Jurkat, Clone E6-1 (cell line): ENCODE measurements at places on chromosomes 12 and 14.
A peak's percentile ranks its signal among the peaks of the same experiment; 100 is the strongest.

GRCh38 chr14:61091657-61092273 is 110.7 kb downstream of the SLC38A6 start:
- DNase-seq: no peak

- DNase-seq: no peak
These were observed 22.8 kb downstream of the COX8C start for GRCh38 chr14:93369713-93370266.

- no peak for DNase-seq
These were observed 6.7 kb upstream of the SLC15A4 start for GRCh38 chr12:128830505-128830893.

- DNase-seq: no peak
These were observed 21.2 kb downstream of the ITGA7 start for GRCh38 chr12:55686366-55687010.

DNA sequence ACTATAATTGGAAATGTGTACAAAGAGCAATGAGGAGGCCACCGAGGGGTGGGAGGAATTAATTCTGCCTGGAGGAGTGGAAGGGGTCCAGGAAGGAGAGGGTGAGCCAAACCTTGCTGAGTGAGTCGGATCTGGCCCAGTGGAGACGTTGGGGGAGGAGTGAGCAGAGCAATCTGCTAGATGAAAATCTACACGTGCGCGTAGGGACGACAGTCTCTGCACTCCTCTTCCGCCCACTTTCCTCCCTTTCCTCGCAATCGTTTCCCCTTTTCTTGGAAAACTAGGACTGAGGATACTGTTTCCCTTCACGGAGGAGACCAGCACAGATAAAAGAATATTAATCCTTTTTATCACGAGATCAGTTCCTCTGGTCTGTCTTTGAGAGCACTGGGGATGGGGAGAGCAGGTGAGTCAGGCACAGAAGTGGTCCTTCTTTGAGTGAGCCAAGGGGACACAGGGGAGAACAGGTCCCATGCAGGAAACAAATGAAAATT is 2.9 kb upstream of the NAB2 start:
- no peak for DNase-seq

- DNase-seq: no peak
These were observed 7.9 kb downstream of the MARK3 start for GRCh38 chr14:103393070-103393469.

DNA sequence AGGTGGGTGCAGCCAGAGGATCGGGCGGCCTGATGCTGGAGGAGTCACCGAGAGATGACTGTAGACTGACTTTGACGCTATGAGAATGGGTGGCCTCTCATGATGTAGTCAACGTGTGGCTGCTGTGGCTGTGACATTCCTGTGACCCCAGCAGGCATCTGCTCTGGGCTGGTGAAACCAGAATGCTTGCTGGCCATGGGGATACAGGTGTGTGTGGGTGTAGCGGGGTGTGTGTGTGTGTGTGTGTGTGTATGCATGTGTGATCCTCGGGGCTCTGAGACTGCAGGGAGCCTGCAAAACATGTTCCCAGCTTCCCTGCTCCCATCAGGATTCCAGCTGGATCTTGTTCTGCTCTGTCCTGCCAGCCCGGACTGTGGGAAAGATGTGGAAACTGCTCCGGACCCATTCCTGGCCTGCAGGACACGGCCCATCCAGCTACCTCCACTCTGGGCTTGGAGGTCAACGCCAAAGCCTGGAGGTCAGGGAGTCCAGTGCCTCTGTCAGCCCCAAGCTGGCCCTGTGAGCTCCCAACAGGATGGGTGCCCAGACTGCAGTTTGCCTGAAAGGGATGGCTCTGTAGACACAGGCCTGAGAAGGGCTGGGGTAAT is 18.8 kb upstream of the HHIPL1 start:
- no peak for DNase-seq

GRCh38 chr12:111184161-111184560 is 184.7 kb downstream of the PHETA1 start:
- DNase-seq: no peak

DNA sequence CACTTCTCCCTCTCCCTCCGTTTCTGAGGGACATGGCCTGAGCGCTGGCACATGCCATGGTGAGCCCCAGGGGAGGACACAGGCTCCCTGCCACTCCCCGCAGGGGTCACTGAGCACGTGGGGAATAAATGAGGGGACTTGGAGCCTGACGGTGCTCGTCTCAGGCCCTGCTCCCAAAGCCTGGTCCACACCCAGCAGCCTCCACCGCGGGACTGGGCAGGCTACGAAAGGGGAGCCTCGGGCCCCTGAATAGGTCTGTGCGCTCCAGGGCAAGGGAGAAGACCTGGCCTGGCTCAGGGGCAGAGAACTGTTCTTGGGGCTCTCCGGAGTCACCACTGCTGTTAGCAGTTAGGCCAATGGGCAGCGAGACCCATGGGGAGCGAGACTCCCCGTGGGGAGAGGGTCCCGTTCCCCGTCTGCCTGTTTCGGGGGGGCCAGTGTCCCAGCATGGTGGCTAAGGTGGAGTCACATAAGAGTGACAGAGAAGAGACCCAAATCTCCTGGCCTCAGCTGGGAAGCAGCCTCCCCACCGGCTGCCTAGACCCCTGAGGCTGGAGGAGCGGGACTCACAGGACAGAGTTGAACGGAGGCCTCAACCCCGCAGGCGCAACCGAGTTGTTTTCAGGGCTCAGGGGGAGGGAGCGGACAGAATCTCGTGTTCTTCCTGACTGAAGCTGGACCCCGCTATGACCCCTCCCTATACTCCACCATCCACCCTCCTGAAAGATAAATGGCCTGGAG is 329.8 kb upstream of the SFSWAP start:
- DNase-seq: no peak

GRCh38 chr14:104844306-104845032 is 20.6 kb upstream of the CEP170B start:
- DNase-seq: no peak

DNA sequence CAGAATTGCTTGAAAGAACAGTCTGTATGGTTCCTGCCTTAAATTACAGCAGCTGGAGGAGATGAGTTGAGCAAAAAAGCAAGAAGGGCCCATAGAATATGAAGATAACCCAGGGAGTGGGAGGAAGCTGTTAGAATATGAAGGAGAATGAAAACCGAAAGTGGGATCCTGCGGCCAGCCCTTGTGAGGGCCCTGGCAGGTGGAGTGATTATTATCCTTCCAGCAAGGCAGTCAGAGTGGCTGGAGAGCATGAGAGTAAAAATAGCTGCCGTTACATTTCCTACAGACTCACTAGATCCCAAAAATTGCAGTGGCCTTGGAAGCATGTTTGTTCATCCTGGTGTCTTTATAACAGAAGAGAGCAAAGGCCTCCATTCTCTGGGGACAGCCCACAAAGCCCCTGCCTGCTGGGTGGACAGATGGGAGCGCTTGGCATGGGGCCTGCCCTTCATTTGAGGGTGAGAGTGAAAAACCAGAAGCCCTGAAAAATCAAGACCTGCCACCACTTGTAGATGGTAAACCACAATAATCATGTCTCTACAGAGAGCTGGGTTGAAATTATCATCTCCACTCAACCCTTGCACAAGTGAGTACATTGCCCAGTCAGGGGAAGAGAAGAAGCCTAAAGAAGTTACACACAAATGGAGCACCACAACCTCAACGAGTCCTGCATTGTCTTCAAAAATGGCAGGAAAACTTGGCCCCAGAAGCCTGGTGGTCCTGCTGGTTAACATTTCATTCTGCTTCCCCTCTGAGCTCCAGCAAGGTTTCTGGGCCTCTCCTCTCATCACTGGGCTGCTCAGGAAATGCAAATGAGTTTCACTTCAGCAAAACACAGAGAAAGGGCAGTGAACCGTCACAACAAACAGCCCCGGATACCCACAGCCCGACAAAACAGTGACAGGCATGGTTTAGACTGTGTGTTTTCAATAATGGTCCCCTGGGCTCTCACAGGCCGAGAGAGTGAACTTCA is 20.5 kb downstream of the ZDHHC22 start:
- DNase-seq: no peak

- no peak for DNase-seq
These were observed 10.9 kb downstream of the NAB2 start for GRCh38 chr12:57099766-57100165.

DNA sequence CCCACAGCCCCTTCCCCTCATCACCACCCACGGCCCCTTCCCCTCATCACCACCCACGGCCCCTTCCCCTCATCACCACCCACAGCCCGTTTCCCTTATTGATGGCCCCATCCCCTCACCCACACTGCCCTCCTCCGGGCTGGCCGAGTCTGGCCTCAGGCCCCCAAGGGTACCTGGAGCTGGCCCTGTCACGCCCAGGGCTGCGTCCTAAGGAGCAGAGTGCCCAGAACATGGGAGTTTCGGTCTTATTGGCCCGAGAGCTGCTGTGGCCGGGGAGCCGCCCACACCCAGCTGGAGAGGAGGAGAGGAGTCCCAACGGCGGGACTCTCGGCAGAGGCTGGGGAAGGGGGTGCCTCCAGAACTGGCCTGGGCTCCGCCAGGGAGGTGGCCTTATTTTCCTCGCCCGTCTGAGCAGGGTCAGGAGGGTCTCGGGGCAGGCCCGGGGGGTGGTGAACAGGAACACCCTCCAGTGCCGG is 182.3 kb downstream of the KIF26A start:
- DNase-seq: no peak

DNA sequence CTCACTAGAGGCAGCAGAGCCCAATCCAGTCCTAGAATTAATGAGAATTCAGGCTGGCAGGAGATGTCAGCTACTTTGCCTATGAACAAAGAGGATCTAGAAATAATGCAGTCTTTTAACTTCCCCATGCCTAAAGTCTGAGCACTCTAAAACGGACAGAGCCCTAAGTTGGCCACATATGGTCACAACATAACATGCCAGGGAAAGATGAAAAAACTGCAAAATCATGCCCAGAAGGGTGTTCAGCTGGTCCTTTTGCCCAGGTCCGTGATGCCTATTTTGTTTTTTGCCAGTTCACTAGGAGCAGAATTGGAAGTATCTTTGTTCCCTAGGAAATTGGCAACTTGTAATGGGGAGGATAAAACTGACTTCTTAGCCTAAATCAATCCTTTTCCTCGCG is 20.3 kb upstream of the LMNTD1 start:
- DNase-seq: no peak

DNA sequence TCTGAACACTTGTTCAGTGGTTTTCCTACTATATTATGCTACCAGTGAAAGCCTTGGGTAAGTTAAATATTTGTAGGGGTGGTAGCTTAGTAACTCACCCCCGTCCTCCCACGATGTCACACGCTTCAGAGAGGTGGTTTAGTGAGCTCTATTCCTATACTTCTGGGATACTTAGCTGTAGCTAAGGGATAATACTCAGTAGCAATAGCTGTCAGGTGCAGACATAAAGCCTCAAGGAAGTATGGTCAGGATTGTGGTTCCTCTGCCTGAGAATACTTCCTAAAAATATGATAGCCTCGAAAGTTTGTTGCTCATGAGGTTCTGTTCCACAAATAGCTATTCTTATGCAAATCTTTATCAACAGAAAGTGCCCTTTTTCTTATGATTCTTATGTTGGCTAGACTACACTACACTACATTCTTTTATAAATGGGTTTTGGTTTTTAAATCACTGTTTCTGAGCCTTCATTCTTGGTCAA is 11.9 kb downstream of the DLST start:
- DNase-seq: no peak

DNA sequence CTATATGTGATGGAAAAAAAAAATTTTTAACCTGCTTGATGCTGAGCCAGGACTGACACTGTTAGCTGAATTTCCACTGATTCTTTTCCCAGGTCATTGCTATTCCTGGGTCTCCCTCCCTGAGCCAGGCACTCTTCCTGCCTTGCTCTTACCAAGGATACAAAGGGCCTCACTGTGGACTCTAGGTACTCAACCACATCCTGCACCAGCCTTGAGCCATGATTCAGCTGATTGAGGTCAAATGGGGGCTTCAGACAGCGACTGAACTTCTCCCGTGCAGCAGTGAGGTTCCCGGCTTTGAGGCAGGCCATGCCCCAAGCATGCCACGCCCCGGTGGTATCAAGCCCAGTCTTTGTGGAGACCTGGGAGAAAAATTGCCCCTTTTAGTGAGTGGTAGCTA is 54.3 kb downstream of the ZFYVE26 start:
- no peak for DNase-seq

DNA sequence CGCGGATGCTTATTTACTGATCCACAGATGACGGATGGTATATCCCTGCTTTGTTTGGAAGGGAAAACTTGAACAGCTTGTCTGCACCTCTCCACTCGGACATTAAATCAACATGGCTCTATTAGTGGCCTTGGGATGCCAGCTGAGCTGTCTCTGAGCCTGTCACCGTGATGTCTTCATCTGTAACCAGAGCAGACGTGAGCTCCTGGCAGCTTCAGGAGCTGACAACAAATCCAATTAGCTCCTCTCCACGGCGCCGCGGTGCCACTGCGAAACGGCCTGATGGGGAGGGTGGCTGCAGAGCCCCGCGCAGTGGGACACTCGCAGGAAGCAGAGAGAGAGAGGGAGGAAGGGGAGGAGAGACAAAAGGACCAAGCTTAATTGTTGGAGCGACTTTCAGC is 112.3 kb downstream of the PAPOLA start:
- DNase-seq: no peak

DNA sequence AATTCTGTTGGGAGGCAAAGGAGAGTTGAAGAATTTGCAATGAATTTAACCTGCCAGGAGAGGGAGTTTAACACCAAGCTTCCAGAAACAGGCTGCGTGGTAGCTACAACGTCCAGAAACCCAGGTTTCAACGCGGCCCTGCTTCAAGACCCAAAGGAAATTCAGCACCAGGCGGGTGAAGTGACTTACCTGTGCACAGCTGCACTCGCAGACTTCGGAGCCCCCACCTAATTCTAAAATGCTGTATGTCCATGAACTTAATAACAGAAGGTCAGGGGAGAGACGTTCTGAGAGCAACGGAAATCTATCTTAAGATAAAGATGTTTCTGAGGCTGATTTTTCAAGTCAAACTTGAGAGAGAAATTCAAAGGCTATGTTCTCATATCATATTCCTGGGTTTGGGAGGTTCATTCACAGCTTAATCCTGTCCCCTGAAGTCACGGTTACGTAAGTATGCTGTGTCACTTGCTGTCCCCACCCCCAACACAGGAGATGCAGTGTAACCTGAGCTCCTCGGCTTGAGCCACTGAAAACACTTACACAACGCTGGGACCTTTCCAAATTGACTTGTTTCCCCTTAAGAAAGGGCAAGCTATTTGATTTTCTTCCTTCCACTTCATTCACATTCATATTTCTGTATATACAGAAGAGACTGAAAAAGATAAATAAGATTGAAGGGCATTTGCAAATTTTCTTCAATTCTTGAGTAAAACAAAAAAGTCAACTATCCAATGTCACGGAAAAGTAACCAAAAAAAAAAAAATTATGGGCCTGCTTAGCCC is 22.7 kb downstream of the CLIP1 start:
- peak; percentile 58 for DNase-seq

- DNase-seq: no peak
These were observed 171.0 kb downstream of the PAH start for GRCh38 chr12:102745971-102746600.

DNA sequence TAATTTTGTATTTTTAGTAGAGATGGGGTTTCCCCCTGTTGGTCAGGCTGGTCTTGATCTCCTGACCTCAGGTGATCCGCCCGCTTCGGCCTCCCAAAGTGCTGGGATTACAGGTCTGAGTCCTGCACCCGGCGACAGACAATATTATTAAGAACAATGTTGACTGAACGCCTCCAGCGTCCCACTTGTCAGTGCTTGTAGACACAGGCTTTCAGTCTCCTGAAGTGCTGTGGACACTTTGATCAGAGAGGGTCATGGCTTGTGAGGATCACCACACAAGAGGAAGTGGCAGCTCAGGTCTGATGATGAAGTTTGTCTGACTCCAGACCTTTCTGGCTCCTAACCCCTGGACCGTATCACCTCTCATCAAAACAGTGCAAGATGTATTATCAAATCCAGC is 114.6 kb downstream of the CHST11 start:
- DNase-seq: no peak
